ENCODE measurements at places on chromosomes 5 and 9.
A peak's percentile ranks its signal among the peaks of the same experiment; 100 is the strongest.

DNA sequence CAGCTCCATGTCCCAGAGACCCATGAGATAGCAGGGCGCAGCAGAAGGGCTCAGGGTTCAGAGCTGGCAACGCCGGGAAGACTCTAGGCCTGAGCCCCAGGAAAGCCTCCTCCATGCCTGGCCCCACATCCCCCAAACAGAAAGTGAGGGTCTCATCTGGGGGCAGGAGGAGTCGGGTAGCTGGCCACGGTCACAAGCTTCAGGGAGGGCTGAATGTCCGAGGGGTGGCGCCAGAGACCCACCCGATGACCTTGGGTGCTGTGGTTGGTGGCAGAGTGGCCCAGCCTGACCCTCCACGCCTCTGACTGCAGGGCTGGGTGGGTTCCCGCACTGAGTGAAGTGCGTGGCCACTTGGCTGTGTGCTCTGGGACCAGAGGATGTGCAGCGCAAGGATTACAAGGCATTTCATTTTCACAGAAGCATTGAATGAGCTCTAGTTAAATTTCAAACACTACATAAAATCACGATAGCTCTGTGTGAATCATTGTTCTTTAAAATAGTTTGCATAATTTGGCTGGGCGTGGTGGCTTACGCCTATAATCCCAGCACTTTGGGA, 3.0 kb downstream of the C8G start:
- no peaks in the 10 kb centered on the region for H3K36me3 ChIP-seq
- no peak overlapping the region for H3K4me3 ChIP-seq
- H3K4me1 ChIP-seq = no peaks in the 10 kb centered on the region

DNA sequence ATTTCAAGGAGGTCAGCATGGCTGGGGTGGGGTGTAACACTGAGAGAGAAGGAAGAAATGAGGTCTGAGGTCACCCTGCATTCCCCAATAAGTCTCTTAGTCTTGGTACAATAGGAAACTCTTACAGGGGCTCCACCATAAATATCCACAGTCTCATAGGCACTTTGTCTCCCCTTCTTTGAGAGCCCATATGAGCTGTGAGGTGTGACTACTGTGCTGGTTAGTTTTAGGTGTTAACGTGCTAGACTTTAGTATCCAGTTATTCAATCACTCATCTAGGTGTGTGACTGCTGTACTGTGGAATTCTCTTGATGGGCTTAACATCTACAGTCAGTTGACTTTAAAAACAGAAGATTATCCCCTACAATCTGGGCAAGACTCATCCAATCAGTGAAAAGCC, 378.1 kb upstream of the RFX3 start:
- no peaks in the 10 kb centered on the region for H3K27me3 ChIP-seq
- no peaks in the 10 kb centered on the region for H3K36me3 ChIP-seq
- H3K27ac ChIP-seq = no peak overlapping the region

GRCh38 chr9:93017621-93018020, 40.9 kb upstream of the SUSD3 start:
- no peaks in the 10 kb centered on the region for H3K36me3 ChIP-seq
- no peaks in the 10 kb centered on the region for H3K4me1 ChIP-seq

- no peaks in the 10 kb centered on the region for H3K36me3 ChIP-seq
- no peaks in the 10 kb centered on the region for H3K27me3 ChIP-seq
- no peak overlapping the region for H3K4me3 ChIP-seq
- H3K27ac ChIP-seq = no peak overlapping the region
- no peaks in the 10 kb centered on the region for H3K4me1 ChIP-seq
- no peak for DNase-seq
Observed at GRCh38 chr5:154087260-154087659, 48.5 kb downstream of the MFAP3 start.

GRCh38 chr5:129905473-129906176, 1.4 kb downstream of the CHSY3 start:
- H3K27ac ChIP-seq = no peak overlapping the region
- no peaks in the 10 kb centered on the region for H3K27me3 ChIP-seq
- no peaks in the 10 kb centered on the region for H3K4me1 ChIP-seq
- H3K4me3 ChIP-seq = peak overlapping the region; percentile 59

DNA sequence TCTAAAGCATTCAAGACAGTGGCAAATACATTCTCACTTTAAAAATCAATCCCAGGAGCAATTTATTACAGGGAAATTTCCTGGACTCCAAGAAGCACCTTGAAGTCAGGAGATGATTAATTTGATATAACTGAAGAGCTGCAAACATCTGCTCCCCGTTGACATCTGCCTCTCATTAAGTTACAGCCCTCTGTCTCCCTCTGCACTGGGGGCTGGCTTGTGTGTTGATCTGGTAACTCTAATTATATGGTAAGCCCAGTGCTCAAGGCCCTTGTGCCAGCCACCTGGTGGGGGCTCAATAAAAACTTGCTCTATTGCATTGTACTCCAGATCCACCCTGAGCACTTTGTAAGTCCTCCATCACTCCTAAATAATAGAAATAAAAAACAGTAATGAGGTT, 131.1 kb upstream of the ZNF462 start:
- H3K4me3 ChIP-seq = no peak overlapping the region
- no peak for DNase-seq
- no peaks in the 10 kb centered on the region for H3K27me3 ChIP-seq
- H3K27ac ChIP-seq = no peak overlapping the region

DNA sequence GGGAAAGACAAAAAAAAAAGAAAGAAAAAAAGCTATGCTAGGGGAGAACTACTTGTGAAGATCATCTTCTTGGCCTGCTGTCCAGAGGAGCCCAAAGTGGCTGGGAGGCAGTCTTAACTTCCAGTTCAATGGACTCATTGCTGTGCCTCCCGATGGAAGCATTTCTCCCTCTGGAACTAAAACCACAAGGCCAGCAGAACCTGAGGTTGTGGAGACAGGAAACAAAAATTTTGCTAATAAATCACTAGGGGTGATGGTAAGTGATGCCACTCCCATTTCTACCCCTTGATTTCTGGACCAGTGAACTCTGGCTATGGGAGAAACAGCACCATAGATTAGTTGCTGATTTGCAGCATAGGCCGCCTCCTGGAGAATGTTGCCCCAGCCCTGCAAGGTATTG, 123.4 kb upstream of the NFIL3 start:
- H3K27ac ChIP-seq = no peak overlapping the region
- no peaks in the 10 kb centered on the region for H3K36me3 ChIP-seq
- no peaks in the 10 kb centered on the region for H3K4me1 ChIP-seq
- no peak for DNase-seq
- no peak overlapping the region for H3K4me3 ChIP-seq

- H3K27me3 ChIP-seq = no peaks in the 10 kb centered on the region
- no peak overlapping the region for H3K27ac ChIP-seq
- H3K4me1 ChIP-seq = no peaks in the 10 kb centered on the region
- H3K4me3 ChIP-seq = no peak overlapping the region
Observed at GRCh38 chr5:66157046-66157445, 12.9 kb downstream of the SREK1 start.

GRCh38 chr9:129436751-129437625, 183.9 kb downstream of the C9orf50 start:
- peaks cover 11% of the 10 kb centered on the region for H3K4me1 ChIP-seq
- peak; percentile 60 for DNase-seq
- H3K4me3 ChIP-seq = peak overlapping the region; percentile 44
- peak overlapping the region; percentile 70 for H3K27ac ChIP-seq
- no peaks in the 10 kb centered on the region for H3K27me3 ChIP-seq

- no peak for DNase-seq
- no peak overlapping the region for H3K27ac ChIP-seq
- H3K4me3 ChIP-seq = no peak overlapping the region
- no peaks in the 10 kb centered on the region for H3K36me3 ChIP-seq
- H3K4me1 ChIP-seq = peaks cover 3% of the 10 kb centered on the region
Observed at GRCh38 chr5:6682239-6682638, 31.0 kb upstream of the TENT4A start.

- H3K4me3 ChIP-seq = no peak overlapping the region
- H3K27me3 ChIP-seq = no peaks in the 10 kb centered on the region
- H3K4me1 ChIP-seq = no peaks in the 10 kb centered on the region
- DNase-seq = no peak
- H3K27ac ChIP-seq = no peak overlapping the region
Observed at GRCh38 chr5:100690036-100690560, 154.9 kb downstream of the FAM174A start.

DNA sequence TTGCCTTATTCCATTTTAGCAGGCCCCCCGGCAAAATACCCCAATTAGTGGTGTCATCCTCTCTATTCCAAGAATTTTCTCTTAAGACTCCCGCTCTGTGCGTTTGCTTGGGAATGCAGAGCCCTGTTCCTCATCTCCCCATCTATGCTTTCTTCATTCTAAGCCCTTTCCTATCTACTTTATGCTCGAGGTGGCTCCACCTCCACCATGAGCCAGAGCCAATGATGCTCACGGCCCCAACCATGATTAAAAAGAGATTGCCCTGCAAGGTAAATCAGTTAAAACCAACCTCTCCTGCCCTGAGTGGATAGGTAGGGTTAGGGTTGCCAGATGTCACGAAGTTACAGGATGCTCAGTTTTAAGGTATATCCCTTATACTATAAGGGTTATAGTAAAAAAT, 677 bp upstream of the TXNDC15 start:
- peaks cover 6% of the 10 kb centered on the region for H3K4me1 ChIP-seq
- DNase-seq = no peak
- H3K4me3 ChIP-seq = no peak overlapping the region
- peak overlapping the region; percentile 90 for H3K27ac ChIP-seq
- no peaks in the 10 kb centered on the region for H3K27me3 ChIP-seq

- no peaks in the 10 kb centered on the region for H3K27me3 ChIP-seq
- peak overlapping the region; percentile 94 for H3K27ac ChIP-seq
- H3K36me3 ChIP-seq = no peaks in the 10 kb centered on the region
- peak overlapping the region; percentile 49 for H3K4me3 ChIP-seq
- H3K4me1 ChIP-seq = no peaks in the 10 kb centered on the region
- DNase-seq = peak; percentile 82
Observed at GRCh38 chr5:43039471-43040286, 440 bp downstream of the ANXA2R start.

DNA sequence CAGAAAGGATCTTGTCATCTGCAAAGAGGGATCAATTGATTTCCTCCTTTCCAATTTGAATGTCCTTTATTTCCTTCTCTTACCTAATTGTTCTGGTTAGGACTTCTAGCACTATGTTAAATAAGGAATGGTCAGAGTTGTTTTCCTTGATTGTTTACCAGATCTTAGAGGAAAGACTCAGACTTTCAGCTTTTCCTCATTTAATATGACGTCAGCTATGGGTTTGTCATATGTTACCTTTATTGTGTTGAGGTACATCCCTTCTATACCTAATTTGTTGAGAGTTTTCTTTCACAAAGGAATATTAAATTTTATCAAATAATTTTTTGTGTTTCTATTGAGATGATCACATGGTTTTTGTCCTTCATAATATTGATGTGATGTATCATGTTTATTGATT, 656.5 kb upstream of the GRAMD2B start:
- no peak overlapping the region for H3K4me3 ChIP-seq
- DNase-seq = no peak
- no peaks in the 10 kb centered on the region for H3K4me1 ChIP-seq
- no peak overlapping the region for H3K27ac ChIP-seq
- no peaks in the 10 kb centered on the region for H3K36me3 ChIP-seq

GRCh38 chr5:96316017-96316416, 117.0 kb downstream of the PCSK1 start:
- no peak overlapping the region for H3K27ac ChIP-seq
- H3K27me3 ChIP-seq = no peaks in the 10 kb centered on the region
- DNase-seq = no peak
- no peak overlapping the region for H3K4me3 ChIP-seq

All from prostate gland (tissue), 2 donors.